ENCODE measurements at places on chromosomes 13 and 19.

- no peak for DNase-seq
Observed at GRCh38 chr13:86986448-86986847, 684.7 kb upstream of the SLITRK5 start.

- no peak for DNase-seq
Observed at GRCh38 chr13:107548338-107548737, 667.0 kb downstream of the LIG4 start.

GRCh38 chr13:60590800-60591747, 194.1 kb downstream of the TDRD3 start:
- peak; percentile 30 for DNase-seq

GRCh38 chr19:9671655-9672054, 3.2 kb downstream of the ZNF562 start:
- DNase-seq: no peak

GRCh38 chr13:20209948-20210347, 17.2 kb upstream of the GJB2 start:
- no peak for DNase-seq

GRCh38 chr13:98487016-98487415, 89.9 kb downstream of the STK24 start:
- DNase-seq: no peak

DNA sequence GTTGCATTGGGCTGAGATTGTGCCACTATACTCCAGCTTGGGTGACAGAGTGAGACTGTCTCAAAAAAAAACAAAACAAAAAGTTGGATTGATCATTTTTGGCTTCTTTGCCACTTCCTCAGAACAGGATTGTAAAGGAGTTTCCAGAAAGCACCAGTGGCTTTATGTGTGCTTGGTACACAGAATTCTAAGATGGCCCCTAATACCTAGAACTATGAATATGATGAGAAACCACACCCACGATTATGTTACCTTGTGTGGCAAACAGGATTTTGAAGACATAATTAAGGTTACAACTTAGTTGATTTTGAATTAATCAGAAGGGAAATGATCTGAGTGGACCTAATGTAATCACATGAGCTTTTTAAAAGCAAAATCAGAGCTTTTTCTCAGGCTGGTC, 26.5 kb downstream of the CEACAM1 start:
- no peak for DNase-seq

- peak; percentile 70 for DNase-seq
Observed at GRCh38 chr19:12092065-12092867, 27.7 kb downstream of the ZNF844 start.

- no peak for DNase-seq
Observed at GRCh38 chr19:45103156-45103507, 10.2 kb downstream of the PPP1R37 start.

DNA sequence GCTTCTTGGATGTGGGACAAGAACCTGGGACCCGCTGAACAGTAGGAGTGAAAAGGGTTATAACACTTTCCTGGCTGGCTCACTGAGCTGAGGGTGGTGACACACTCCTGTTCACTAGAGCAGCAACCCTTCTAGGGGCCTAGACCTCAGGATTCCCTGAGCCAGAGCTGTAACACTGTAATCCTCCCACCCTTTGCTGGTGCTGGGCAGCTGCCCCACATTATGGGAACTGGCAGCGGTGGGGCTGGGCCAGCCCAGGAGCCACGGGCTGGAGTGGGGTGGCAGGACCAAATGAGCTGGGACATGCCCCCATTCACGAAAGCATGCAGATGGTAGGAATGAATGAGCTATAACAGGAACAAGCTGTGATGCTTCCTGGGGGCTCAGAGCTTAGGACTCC, 110.6 kb downstream of the B3GLCT start:
- DNase-seq: no peak

GRCh38 chr13:48586591-48587103, 53.8 kb upstream of the RCBTB2 start:
- DNase-seq: no peak

Measured in AG09319 (cell line).